ENCODE measurements at places on chromosomes 7 and 10. TPM values are rescaled to one million over a fixed set of nuclear protein-coding genes. Genes with fewer than 3 reads are reported as not detected.
A peak's percentile ranks its signal among the peaks of the same experiment; 100 is the strongest.

DNA sequence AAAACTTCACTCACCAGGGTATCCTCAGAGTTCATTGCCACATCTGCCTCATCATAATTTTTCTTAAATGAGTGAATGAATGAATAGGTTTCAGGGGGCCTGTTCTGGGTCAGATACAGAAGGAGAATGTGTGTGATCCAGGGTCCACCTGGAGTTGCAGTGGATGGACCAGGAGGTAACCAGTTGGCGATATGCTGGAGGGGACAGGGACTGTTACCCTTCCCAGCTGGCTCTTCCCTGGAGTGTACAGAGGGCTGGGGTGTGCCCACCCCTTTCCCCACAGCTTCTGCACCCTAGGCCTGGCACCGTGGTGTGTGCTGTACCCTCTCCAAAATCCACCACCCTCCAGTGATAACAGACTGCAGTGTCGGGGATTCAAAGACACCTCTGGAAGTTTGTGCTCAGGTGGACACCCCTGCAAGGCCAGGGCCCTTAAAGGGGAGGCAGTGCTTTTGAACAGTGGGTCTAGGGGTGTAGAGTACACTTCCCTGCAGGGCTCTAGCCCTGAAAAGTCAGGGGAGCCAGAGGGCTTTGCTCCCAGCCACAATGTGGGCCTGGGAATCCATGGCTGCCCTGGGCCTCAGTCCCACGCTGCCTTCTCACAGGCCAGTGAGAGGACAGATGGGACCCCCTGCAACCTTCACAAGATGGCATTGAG lies 134.4 kb upstream of the UNC5B start:
- peaks cover 32% of the 10 kb centered on the region for H3K27me3 ChIP-seq
- H3K4me1 ChIP-seq = no peaks in the 10 kb centered on the region
- DNase-seq = no peak
- H3K36me3 ChIP-seq = no peaks in the 10 kb centered on the region
- no peak overlapping the region for H3K27ac ChIP-seq
- H3K4me3 ChIP-seq = no peak overlapping the region

GRCh38 chr10:100802607-100803006 lies 57.2 kb downstream of the PAX2 start:
- H3K36me3 ChIP-seq = no peaks in the 10 kb centered on the region
- no peak for DNase-seq
- H3K27me3 ChIP-seq = peaks cover 64% of the 10 kb centered on the region
- no peak overlapping the region for H3K4me3 ChIP-seq
- H3K27ac ChIP-seq = no peak overlapping the region
- no peaks in the 10 kb centered on the region for H3K4me1 ChIP-seq

DNA sequence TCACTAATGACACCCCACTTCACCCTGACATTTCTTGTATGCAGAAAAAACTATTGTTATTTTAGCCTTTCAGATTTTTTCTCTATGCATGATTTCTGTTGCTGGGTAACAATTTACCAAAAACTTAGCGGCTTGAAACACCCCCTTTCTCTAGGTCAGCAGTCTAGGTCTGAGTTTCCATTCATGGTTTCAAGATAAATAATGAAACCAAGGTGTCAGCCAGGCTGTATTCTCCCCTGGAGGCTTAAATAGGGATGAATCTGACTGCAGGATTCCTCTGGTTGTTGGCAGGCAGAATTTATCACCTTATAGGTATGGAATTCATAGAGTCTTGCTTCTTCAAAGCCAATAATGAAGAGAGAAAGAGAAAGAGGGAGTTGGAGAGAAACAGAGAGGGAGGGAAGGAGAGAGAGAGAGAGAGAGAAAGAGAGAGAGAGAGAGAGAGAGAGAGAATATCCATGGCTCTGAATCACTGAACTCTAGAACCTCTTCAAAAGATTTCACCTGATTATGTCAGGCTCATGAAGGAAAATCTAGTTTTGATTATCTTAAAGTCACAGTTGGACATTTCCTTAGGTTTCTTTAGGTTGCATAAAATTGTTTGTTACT lies 1224.6 kb upstream of the LRRTM3 start:
- H3K4me1 ChIP-seq = no peaks in the 10 kb centered on the region
- H3K4me3 ChIP-seq = no peak overlapping the region

DNA sequence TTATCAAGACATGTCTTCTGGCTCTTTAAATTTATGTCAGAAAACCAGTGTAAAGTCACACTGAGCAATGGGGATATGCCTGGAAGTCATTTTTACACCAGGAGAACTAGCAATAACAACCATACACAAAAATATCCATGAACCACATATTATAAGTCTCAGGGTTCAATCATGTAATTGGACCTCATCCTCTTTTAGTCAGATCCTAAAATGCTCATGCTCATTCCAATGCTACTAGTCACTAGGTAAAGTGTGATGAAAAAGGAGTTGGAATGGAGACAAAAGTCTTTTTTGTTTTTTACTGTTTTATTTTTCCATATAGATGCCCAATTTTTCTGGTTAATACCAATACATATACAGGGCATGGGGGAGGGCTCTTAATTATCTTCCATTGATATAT lies 306.1 kb downstream of the DGKB start:
- no peak overlapping the region for H3K4me3 ChIP-seq
- H3K27ac ChIP-seq = peak overlapping the region; percentile 8
- H3K36me3 ChIP-seq = no peaks in the 10 kb centered on the region
- DNase-seq = peak; percentile 63
- H3K4me1 ChIP-seq = peaks cover 15% of the 10 kb centered on the region

GRCh38 chr10:129280908-129281586 lies 186.0 kb upstream of the MGMT start:
- DNase-seq = no peak
- no peaks in the 10 kb centered on the region for H3K27me3 ChIP-seq
- H3K4me1 ChIP-seq = no peaks in the 10 kb centered on the region
- no peak overlapping the region for H3K27ac ChIP-seq

DNA sequence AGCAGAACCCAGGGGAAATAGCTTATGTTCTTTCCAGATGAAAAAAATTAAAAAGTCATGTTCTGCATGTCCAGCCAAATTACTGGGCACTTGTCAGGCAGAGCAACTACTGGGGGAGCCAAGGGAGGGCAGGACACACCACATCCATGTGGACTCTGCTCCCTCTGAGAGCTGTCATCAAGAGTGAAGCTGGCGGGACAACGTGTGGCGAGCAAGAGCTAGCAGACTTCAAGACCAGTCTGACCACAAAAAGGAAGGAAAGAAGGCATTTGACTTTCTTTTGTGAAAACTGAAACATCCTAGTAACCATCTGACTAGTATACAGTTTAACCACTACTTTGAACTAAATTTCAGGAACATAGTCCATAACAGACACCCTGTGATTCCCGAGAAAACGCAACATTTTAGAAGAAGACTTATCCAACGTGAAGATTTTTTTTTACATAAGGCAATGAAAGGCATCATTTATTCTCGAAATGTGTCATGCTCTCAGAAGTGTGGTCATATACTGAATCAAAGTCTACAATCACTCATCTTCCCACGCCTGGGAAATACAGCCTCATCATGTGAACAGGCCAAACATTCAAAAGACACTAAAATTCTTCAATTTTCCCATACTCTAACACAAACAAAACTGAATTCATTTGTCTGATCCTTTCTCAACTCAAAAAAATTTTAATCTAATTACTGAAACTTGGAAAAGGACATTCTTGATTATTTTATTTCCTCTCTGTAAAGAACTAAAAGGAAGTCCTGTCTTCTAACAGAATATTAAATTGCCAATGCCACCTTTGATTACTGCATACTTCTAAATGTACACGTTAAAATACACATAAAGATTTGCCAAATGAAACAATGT lies 15.5 kb downstream of the CYTH3 start:
- peaks cover 96% of the 10 kb centered on the region for H3K4me1 ChIP-seq
- peak; percentile 92 for DNase-seq
- H3K27me3 ChIP-seq = no peaks in the 10 kb centered on the region
- H3K27ac ChIP-seq = peak overlapping the region; percentile 90

- no peak overlapping the region for H3K27ac ChIP-seq
- H3K27me3 ChIP-seq = no peaks in the 10 kb centered on the region
- no peak for DNase-seq
- H3K4me1 ChIP-seq = no peaks in the 10 kb centered on the region
- H3K4me3 ChIP-seq = no peak overlapping the region
- no peaks in the 10 kb centered on the region for H3K36me3 ChIP-seq
Measured at GRCh38 chr10:60260321-60260720, 129.4 kb downstream of the ANK3 start.

DNA sequence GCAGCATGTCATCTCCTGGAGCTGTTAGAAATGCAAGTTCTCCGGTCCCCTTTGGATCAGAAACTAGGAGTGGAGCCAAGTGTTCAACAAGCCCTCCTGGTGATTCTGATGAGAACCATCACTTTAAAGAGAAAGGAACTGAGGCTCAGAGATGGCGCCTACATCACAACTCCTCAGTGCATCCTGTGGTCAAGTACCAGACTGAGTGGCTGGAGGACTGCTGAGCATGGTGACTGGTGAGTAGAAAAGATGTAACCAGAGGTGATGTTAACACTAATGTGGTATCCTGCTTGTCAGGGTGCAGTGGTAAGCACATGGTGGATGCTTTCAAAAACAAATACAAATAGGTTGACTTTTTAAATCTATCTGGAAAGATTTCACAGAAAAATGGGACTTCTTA lies 3.5 kb upstream of the OIT3 start:
- no peaks in the 10 kb centered on the region for H3K4me1 ChIP-seq
- H3K27me3 ChIP-seq = no peaks in the 10 kb centered on the region
- DNase-seq = no peak
- H3K36me3 ChIP-seq = peaks cover 13% of the 10 kb centered on the region
- no peak overlapping the region for H3K27ac ChIP-seq

- H3K27me3 ChIP-seq = peaks cover 8% of the 10 kb centered on the region
- DNase-seq = peak; percentile 67
- H3K4me3 ChIP-seq = no peak overlapping the region
- no peaks in the 10 kb centered on the region for H3K4me1 ChIP-seq
- no peaks in the 10 kb centered on the region for H3K36me3 ChIP-seq
Measured at GRCh38 chr10:35613597-35614226, 8.6 kb downstream of the GJD4 start.

DNA sequence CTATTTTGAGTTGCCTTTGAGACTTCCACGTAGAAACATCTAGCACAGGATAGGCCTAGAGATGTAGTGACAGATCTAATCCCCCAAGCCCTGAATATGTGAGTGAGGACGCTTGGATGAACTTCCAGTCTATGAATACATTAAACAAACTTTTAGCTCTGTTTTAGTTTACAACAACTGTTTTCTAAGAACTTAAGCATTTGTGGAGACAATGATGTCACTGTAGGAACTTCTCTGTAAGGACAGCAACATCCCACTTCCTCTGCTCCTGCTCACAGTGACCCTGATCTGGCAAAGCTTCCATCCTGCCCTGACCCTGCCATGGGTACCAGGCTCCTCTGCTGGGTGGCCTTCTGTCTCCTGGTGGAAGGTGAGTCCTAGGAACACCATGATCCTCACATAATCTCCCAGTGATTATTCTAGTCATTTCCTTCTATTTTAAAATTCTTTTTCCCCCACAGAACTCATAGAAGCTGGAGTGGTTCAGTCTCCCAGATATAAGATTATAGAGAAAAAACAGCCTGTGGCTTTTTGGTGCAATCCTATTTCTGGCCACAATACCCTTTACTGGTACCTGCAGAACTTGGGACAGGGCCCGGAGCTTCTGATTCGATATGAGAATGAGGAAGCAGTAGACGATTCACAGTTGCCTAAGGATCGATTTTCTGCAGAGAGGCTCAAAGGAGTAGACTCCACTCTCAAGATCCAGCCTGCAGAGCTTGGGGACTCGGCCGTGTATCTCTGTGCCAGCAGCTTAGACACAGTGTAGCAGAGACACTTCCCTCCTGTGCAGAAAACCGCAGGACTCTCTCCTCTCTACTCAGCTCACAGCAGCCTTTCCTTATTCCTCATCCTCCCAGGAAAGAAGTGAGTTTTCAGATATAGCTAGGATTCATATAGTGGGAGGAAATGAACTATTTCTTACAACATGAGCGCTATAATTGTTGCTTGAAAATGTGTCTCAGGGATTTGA lies 194.4 kb upstream of the PRSS1 start:
- no peak overlapping the region for H3K4me3 ChIP-seq
- H3K27ac ChIP-seq = no peak overlapping the region
- no peaks in the 10 kb centered on the region for H3K27me3 ChIP-seq
- H3K4me1 ChIP-seq = peaks cover 65% of the 10 kb centered on the region

GRCh38 chr7:124808206-124808605 lies 42.6 kb upstream of the GPR37 start:
- no peaks in the 10 kb centered on the region for H3K4me1 ChIP-seq
- no peak for DNase-seq
- peaks cover 4% of the 10 kb centered on the region for H3K27me3 ChIP-seq
- H3K27ac ChIP-seq = no peak overlapping the region
- H3K36me3 ChIP-seq = no peaks in the 10 kb centered on the region

DNA sequence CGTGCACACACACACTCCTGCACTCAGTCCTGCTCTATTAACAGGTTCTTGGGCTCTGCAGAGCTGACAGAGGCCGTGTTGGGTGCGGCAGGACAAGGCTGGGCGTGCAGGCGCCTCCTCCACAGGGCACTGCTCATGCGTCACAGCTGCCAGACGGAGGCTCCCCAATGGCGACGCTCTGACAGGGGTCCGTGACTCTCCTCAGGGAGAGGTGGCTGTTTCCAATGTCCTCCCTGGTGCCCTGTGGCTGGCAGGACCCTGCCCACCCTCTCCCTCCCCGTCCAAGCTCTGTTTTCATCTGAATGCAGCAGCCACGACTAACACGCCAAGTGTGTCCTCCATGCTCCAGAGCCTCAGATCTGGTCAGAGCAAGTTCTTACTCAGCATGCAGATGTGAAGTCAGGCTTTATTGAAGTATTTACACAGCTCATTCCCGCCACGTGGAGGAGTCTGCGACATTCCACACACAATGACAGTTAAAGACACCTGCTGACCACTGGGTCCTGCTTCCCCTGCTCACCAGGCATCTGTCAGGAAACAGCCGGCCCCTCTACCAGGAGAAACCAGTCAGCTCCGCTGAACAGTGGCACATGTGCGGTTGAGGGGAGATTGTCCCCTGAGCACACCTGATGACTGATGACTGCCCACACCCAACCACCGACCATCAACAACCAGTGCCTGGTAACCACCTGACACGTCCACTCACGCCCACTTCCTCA lies 116.7 kb downstream of the VIPR2 start:
- no peaks in the 10 kb centered on the region for H3K36me3 ChIP-seq
- H3K27me3 ChIP-seq = no peaks in the 10 kb centered on the region
- DNase-seq = peak; percentile 42
- H3K27ac ChIP-seq = no peak overlapping the region
- H3K4me3 ChIP-seq = no peak overlapping the region

DNA sequence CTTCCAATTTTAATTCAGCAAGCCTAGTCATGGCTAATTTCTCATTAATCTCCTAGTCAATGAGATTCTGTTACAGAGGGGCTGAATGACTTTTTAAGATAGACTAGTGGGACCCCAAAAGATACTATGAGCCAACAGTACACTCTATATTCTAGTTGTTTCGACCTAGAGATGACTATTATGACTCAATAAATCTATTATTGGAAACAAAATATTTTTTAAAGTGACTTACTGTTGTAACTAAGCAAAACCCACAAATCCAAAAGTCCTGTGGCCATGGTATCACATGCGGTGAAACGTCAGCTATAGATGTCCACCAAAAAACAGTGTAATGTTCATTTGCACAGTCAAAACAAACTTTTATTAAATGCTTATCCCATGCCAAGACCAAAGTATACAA lies 95.3 kb upstream of the ADO start:
- H3K36me3 ChIP-seq = no peaks in the 10 kb centered on the region
- peaks cover 36% of the 10 kb centered on the region for H3K27me3 ChIP-seq
- no peak overlapping the region for H3K4me3 ChIP-seq

The C10orf71 gene
- not detected for total RNA-seq

The GRM3 gene
- not detected for total RNA-seq

The ABCA13 gene
- total RNA-seq = 0.11 TPM

The FXYD4 gene
- not detected for total RNA-seq

The SNCG gene
- total RNA-seq = 1.8 TPM
